ENCODE measurements at places on chromosomes 11 and 22.

DNA sequence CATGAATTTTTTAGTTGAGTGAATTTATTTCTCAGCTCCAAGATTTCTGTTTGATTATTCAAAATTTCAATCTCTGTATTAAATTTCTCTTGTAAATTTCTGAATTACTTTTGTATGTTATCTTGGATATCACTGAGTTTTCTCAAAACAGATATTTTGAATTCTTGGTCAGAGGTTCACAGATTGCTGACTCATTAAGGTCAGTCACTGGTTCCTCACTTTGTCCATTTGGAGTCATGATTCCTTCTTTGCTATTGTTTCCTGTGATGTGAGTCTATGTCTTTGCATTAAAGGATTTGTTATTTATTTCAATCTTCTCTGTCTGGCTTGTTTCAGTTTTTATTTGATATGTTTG is 10.2 kb upstream of the IL17RA start:
- no peak for DNase-seq

GRCh38 chr11:57555393-57555792 is 12.1 kb downstream of the UBE2L6 start:
- no peak for DNase-seq

GRCh38 chr11:71418643-71419042 is 29.6 kb downstream of the DHCR7 start:
- DNase-seq: no peak

GRCh38 chr11:9566561-9567063 is 6.9 kb upstream of the WEE1 start:
- no peak for DNase-seq

GRCh38 chr22:43885786-43886185 is 6.0 kb downstream of the PNPLA5 start:
- DNase-seq: no peak

- DNase-seq: no peak
These were observed 34.5 kb upstream of the DEUP1 start for GRCh38 chr11:93295921-93296575.

DNA sequence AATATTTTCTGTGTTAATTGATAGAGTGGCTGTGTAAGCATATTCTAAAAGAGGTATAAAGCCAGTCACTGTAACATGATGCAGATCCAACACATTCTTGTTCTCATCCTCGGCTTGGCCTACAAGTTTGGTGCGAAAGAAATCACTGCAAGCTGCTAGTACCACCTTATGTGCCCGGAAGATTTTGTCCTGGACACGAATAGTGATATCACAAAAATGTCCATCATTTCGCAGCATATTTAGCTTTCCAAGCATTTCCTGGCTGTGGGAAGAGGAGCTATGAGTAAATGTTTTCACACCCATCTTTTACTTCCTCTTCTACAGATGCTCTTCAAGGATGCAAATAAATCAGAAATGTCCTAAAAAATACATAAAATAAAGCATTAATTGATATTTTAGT is 53.1 kb downstream of the ZBTB44 start:
- DNase-seq: no peak

DNA sequence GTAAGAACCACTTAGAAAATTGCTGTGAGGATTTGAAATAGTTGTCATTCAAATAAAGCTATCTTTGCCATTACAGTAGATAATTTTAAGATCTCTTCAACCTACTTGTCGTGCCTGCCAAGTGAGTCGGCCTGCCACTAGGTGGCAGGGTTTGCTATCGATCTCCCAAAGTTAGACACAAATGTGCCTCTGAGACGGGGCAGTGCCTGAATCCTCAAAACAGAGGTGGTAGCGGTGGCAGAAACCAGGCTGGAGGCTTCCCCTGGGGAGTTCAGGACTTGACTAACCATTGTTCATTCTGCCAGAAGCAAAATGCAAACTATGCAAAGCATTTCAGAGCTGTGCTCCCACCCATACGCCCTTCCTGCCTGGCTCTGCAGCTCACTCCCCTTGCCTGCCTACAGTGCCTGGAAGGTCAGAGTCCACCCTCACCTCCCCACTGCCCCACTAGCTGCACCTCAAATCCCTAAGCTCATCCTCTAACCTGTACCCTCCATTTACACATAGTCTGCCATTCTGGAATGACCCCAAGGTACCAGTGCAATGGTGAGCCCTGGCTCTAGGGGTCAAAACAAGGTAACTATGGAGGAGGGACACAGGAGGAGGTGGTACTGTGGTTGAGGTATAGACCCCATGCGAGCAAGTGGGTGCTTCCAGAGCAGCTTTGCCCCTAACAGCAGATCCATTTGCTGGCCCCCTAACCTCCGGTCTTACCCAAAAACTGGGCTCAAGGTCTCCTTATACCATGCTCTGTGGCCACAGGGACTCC is 82.1 kb downstream of the C11orf58 start:
- DNase-seq: no peak

DNA sequence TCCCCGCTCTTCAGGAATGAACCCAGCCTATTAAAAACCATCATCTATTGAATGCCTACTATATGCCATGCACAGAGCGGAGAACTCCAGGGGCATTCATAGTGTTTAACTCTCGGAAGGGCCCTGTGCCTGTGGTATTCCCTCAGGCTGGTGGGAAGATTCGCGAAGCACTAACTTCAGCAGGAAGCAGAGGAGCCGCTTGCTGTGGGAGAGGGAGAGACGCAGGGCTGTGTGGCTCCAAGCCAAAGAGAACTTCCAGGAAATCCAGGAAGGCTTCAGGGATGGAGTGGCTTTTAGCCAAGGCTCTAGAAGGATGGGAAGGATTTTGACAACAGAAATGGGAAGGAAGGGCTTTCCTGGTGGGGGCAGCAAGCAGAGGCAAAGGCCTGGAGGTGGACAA is 103.8 kb downstream of the TP53I11 start:
- no peak for DNase-seq

DNA sequence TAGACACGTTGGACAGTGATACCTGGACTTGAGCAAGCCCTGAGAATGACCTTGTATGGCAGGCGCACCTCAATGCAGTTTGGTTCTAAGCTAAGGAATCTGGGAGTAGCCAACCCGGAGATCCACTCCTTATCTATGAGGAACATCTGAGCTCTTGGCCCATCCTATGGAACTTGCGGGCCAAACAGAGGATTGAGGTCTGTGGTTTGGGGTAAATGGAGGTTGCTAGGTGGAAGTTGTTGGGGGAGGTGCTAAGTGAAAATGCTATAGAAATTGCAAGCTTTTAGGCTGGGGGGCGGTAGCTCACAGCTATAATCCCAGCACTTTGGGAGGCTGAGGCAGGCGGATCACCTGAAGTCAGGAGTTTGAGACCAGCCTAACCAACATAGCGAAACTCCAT is 8.9 kb downstream of the GDPD5 start:
- no peak for DNase-seq

GRCh38 chr22:26082866-26083265 is 86.4 kb upstream of the SEZ6L start:
- no peak for DNase-seq

DNA sequence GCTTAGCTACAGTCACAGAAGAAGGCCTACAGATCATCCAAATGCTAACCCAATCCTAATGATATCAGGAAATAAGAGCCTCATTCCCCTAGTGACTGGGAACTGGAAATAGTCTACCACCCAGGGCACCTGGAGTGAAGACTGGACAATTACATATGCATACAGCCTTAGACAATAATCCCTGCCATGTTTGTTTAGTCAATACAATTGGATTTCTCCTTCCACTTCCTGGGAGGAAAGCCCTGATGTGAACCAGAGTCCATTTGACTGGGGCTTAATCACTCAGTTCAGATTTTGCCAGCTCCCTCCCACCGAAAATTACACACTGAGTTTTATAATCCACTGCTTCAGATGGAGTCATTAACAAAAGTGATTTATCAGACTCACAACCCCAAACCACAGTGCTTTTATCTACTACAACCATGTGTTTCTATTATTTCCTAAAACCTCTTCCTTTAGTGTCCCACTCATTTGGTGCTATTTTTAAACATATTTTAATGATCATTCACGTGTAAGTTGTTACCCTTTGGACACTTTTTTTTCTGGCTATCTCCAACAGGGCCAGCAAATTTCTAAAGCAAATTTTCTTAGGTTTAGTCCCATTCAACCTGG is 29.9 kb downstream of the CWF19L2 start:
- DNase-seq: no peak

DNA sequence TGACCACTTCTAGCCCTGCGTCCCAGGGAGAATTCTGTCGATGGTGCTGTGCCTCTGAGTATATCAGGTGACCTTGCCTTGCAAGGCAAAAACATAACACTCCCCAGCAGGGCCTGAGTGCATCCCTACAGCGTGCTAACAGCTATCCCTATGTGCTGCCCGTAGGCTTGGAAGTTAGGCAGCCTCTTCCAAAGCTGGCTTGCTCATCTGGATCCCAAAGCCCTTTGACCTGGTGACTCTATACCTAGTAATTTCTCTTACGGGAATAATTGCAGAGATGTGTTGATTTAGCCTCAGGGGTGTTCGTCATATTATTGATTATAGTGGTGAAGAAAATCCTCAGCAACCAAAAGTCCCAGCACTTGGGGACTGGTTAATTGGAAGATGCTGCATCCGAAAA is 32.6 kb upstream of the CRYBB3 start:
- DNase-seq: no peak

- DNase-seq: no peak
These were observed 768.4 kb downstream of the JRKL start for GRCh38 chr11:97158243-97158642.

Measured in activated gamma-delta T cell (primary cell).